ENCODE measurements at places on chromosomes 6 and 20.

GRCh38 chr6:148885136-148885865 is 138.5 kb downstream of the UST start:
- DNase-seq, result no peak

DNA sequence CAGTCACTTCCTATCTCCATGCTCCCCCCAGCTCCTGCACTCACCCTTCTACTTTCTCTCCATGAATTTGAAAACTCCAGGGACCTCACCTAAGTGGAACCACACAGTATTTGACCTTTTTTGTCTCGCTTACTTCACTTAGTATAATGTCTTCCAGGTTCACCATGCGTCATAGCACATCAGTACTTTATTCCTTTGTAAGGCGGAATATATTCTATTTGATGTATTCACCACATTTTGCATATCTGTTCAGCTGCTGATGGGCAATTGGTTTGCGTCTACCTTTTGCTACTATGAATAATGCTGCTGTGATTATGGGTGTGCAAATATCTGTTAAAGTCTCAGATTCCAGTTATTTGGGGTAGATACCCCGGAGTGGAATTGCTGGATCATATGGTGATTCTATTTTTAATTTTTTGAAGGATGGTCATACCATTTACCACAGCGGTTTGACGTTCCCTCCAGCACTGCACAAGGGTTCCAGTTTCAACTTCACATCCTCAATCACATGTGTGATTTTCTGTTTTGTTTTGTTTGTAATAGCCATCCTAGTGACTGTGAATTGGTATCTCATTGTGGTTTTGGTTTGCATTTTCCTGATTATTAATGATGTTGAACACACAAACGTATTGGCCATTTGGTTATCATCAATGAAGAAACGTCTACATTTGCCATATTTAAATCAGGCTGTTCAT is 20.3 kb upstream of the SYNDIG1 start:
- no peak for DNase-seq

GRCh38 chr6:113147544-113147943 is 709.6 kb upstream of the MARCKS start:
- DNase-seq, result no peak

- no peak for DNase-seq
These were observed 85.1 kb downstream of the ZFAND3 start for GRCh38 chr6:37904590-37904989.

DNA sequence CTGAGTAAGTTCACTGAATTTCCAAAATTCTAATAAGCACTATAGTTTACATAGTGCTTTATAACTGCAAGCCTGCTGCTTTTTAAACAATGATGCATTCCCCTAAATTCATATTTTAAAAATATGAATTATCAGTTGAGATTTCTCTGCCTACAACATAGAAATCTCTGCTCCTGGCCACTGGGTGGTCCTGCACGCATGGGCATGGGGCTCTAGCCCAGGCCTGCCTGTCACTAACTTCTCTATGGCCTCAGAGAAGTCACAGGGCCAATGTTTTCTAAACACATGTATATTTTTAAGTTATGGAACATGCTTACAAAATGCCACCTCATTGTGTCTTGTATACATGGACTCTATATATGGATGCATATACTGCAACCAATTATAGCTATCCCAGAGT is 211.0 kb downstream of the FOXC1 start:
- DNase-seq, result no peak

- DNase-seq, result no peak
These were observed 430 bp upstream of the FAM110A start for GRCh38 chr20:833121-833449.

GRCh38 chr20:3446779-3447178 is 24.0 kb upstream of the ATRN start:
- no peak for DNase-seq

- no peak for DNase-seq
These were observed 28.1 kb downstream of the RIPOR3 start for GRCh38 chr20:50663095-50663821.
